ENCODE measurements at places on chromosomes 5 and 9.

GRCh38 chr5:97022898-97023297, 87.0 kb downstream of the LNPEP start:
- DNase-seq = no peak

- no peak for DNase-seq
These were observed 5.1 kb downstream of the AMACR start for GRCh38 chr5:34002629-34003328.

DNA sequence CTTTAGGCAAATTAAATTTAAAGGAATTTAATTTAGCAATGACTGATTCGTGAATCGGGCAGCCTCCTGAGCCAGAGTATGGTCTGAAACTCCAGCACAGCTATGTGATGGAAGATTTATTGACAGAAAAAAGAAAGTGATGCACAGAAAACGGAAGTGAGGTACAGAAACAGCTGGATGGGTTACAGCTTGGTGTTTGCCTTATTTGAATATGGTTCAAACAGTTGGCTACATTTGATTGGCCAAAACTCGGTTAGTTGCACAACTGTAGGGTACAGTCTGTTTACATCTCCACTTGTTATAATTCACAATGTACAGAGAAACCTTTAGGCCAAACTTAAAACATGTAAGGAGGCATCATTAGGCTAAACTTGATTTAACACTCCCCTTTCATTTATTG, 1716.1 kb upstream of the C9orf72 start:
- DNase-seq = no peak

DNA sequence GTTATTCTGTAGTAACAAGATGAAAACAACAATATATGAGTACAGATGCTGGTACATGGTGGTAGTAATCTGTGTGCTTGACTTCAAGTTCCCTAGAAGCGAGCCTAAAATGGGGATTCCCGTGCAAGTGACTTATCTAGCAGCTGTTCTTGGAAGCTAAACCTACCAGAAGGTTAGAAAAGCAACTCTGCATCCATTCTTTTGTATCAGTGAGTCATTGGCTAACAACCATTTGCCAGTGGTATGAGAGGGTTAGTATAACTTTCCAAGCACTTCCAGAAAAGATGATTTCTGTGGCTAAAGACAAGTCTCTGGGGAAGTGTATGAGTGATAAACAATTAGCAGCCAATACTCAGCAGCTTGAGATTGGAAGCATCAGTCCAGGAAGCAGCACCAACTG, 787.7 kb upstream of the CDH6 start:
- DNase-seq = no peak

- no peak for DNase-seq
These were observed 42.0 kb downstream of the PBX3 start for GRCh38 chr9:125789196-125789595.

GRCh38 chr5:57513785-57514184, 31.2 kb upstream of the ACTBL2 start:
- no peak for DNase-seq

DNA sequence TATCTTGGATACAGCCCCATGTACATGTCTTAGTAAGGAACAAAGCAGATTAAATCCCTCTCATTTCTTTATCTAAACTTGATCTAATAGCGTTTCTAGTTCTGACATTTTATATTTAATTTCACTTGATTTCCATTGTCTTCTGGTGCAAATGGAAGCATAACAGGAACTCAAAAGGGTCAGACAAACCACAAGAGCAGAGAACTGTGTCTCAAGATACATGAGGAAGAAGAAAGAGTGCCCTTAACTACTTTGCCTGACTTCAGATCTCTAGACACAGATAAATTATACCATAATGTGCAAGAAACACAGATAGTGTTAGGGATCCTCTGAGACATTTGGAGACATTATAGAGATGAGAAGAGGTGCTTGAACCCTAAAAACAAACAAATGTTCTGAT, 20.7 kb upstream of the STX17 start:
- no peak for DNase-seq

- DNase-seq = no peak
These were observed 12.5 kb upstream of the ZSWIM6 start for GRCh38 chr5:61319388-61320146.

DNA sequence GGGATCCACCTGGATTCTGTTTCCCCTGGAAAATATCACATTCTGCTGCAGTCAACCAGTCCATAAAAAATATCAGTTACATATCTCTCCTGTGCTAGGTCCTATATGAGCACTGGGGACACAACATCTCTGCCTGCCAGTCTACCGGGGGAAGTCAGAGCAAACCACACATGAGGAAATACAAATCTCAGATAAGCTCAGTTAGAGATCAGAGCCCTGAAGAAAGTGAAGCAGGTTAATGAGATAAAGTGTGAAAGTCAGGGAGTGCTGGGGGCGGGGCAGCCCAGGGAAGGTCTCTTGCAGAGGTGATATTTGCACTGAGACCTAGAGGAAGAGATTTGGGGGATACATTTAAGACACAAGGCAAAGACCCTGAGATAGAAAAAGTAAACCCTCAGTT, 67.8 kb upstream of the SLC1A1 start:
- no peak for DNase-seq

DNA sequence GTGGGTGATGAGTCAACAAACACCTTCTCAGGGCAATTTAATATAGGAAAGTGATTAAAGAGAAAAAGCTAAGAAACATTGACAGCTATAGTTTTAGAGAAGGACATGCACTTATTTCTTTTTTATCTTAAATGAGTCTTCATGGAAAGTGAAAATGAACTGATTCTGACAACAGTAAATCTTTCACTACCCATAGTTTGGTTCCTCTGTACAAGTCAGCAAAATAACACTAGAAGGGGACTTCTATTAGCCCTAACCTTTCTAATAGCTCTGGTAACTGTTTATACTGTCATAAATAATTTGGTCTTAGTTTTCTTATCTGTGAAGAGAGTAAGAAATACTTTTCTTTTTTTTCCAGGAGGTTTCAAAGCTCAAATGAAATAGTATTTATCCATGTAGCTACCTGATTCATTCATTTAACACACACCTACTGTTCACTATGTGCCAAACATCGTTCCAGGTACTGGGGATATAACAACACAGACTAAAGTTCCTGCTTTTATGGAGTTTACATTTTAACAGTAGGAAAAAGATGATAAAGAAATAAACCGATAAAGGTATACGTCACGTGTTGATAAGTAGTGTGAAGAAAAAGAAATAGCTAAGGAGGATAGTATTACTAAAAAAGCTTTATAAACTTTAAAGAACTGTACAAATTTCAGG, 148.2 kb downstream of the PCSK1 start:
- DNase-seq = no peak

DNA sequence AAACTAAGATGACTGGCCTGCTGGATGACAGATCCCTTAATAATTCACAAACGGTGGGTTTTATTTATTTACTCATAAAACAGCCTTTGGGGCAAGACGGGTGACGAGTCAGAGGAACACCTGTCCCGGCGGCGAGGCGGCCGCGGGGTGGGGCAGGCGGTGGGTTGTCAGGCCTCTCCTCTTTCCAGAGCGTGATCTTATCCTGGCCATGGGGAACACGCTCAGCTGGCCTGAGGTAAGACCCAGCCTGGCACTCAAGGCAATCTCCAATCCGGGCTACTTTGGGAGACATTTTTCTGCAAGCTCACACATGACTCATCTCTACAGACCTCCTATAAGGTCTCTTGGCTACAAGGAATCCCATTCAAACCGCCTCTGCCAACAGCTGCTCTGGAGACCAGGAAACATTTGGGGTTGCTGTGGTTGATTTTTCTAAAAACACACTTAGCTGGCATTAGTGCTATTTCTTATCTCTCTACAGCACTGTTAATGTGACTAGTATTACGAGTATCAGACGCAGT, 6.3 kb downstream of the RAPGEF1 start:
- peak; percentile 26 for DNase-seq

GRCh38 chr5:143159031-143159430, 244.5 kb downstream of the NR3C1 start:
- DNase-seq = no peak

GRCh38 chr5:10985721-10986110, 224.7 kb upstream of the DAP start:
- DNase-seq = no peak

DNA sequence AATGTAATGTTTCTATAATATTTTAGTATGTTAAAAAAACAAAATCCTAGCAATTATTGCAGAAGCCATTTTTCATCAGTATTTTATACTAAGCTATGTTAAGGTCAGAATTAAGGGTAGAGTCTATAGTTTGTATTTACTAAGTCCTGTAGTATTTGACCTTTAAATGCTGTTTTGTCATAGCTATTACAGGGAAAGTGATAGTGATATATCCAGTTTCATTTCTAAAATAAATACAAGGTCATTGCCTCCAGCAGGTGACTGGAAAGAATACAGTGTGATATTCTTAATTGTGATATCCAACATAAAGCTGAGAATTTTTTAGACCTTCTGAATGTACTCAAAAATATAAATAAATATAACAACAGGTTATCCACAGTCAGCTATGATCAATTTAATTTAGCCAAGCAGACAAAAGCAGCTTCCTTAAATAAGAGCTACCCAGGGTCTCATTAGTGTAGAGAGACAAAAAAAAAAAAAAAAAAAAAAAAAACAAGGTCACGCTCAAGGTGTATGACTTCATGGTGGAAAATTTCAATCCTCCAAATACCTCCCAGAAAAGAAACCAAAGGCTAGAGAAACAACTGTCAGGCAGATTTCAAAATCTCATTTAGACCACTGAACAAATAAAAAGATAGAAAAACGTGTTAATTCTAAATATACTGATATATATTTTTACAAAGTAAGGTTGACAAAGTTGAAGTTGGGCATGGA, 278.7 kb downstream of the HCN1 start:
- no peak for DNase-seq

DNA sequence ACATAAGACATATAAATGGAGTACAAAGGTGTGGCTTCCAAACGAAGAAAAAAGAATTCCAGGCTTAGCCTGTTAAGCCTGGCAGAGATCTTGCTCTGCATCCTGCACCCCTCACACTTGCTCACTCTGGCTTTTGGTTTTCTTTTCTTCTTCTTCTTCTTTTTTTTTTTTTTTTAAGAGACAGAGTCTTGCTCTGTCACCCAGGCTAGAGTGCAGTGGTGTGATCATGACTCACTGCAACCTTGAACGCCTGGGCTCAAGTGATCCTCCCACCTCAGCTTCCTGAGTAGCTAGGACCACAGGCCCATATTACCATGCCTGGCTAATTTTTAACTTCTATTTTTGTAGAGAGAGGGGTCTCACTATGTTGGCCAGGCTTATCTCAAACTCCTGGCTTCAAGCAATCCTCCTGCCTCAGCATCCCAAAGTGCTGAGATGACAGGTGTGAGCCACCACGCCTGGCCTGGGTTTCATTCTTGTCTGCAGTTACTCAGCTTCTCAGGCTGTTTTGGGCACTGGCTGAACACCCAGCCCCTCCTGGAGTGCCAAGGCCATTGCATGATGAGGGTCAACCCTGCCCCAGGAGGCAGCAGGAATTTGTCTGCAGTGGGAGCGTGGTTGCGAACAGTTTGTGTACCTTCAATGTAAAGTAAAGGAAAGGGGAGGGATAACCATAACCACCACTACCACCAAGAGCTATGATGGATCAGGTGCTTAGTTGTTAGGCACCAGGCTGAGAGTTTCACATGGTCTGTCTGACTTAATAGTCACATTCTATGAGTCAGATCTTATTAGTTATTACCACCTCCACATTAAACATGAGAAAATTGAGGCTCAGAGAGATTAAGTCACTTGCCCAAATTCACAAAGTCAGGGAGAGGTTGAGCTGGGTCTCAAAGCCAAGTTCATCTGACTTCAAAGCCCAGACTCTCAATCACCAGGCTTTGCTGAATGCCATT, 219.2 kb upstream of the PANK3 start:
- DNase-seq = no peak

GRCh38 chr5:89983216-89983615, 426.3 kb downstream of the CETN3 start:
- no peak for DNase-seq

- no peak for DNase-seq
These were observed 84.8 kb upstream of the ALDH1A1 start for GRCh38 chr9:73037613-73038012.

DNA sequence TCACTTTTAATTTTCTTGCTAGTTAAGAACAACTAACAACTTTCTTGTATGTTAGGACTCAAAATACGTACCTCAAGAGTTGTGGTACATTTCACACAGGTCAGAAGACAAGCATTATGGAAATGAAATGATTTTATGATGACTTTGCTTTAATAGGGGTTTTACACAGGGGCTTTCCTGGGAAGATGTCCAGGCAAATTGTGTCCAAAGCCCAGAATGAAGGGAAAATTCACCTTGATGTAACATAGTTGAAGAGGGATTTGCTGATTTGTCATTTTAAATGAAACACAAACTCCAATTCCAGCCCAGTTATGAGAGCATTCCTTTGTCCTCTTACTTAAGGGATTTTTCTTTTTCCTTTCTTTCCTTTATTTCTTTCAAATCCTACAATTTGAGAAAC, 89.2 kb downstream of the ARL15 start:
- no peak for DNase-seq

DNA sequence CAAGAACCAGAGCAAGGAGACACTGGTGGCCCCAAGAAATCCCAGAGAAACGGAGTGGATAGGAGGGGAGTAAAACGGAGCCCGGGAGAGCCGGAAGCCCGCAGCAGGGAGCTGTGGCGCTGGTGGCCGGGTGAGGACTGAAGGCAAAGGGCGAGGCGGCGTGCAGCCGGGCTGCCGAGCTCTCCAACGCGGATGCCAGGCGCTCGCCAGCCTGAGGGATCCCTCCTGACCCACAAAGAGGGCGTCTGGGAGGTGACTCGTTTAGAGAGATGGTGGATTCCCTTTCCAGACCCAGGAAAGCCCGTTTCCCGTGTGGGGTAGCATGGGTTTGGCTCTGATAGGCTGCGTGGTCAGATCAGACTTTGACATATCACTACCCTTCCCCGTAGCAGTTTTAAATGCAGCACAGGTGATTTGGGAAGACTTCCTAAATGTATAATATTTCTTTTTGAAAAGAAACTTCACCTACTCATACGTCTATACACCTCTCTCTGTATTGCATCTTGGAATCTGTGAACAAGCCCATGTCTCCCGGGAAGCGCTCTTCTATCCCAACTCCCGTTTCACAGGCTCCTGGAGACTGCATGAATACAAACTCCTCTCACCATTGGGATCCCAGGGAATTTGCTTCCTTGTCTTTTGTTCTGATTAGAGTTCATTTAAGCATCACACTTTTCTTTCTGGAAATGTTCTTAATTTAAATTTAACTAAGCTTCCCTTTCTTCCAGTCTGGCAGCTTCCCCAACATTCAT, 158.1 kb downstream of the C9orf152 start:
- DNase-seq = no peak

DNA sequence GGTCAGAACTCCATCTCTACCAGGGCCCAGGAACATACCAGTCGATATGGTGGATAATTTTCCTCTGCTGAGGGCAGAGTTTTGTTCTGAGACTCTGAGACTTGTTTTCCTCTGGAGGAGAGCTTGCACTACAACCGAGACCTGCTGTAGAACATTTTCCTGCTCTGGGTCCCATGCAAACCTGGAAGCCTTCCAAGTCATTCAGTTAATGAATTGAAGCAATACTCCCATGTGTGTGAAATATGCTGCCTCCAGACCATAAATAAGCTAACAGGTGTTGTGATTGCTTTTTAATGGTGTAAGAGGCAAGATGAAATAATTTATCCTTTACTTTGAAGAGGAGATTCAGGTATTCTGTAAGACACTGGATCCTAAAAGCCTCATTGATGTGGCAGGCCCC, 372.8 kb downstream of the TMEM167A start:
- no peak for DNase-seq

- no peak for DNase-seq
These were observed 7.0 kb downstream of the EFNA5 start for GRCh38 chr5:107663697-107664096.
